ENCODE measurements at places on chromosomes 6 and 20.

DNA sequence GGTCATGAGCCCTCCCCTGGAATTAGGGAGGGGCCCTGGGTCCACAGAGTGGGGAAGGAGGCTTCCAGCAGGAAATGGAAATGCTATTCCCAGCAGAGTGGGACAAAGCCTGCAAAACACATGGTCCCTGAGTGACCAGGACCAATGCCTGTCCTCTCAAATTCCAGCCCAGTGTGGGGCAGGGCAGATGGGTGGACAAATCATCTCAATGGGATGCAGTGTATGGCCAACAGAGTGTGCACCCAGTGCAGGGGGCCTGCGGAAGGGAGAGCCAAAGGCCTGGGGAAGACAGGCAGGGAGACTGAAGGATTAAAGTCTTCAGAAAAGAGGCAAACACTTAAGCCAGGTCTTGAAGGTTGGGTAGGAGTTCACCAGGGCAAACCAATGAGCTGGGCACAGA lies 28.7 kb upstream of the PHACTR3 start:
- no peak for DNase-seq

DNA sequence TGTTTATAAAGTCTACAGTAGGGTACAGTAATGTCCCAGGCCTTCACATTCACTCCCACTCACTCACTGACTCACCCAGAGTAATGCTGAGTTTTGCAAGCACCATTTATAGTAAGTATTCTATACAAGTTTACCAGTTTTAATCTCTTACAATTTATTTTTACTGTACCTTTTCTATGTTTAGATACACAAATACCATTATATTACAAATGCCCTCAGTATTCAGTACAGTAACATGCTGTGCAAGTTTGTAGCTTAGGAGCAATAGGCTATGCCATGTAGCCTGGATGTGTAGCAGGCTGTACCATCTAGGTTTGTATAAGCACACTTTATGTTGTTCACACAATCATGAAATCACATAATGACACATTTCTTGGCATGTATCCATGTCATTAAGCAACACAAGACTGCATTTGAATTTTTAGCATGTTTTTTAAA lies 673.6 kb downstream of the CD109 start:
- DNase-seq, result no peak

- no peak for DNase-seq
These were observed 74.1 kb downstream of the TPBG start for GRCh38 chr6:82437701-82438100.

GRCh38 chr6:56766806-56767178 lies 124.1 kb upstream of the DST start:
- DNase-seq, result no peak

GRCh38 chr6:82362144-82362543 lies 1.5 kb upstream of the TPBG start:
- DNase-seq, result no peak

- no peak for DNase-seq
These were observed 127.3 kb upstream of the THEMIS start for GRCh38 chr6:128028183-128028582.

DNA sequence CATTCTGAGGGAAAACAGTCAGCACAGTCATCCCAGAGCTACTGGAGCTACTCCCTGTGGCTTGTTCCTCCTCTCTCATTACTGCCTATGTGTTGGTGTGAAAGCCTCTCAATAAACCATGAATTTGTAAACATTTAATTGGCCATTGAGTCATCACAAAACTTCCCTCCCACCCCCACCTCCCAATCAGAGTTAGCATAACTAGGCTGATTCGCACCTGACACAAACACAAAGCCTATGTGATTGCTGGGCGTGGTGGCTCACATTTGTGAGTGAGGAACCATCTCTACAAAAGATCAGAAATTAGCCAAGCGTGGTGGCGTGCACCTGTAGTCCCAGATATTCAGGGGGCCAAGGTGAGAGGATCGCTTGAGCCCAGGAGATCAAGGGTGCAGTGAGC lies 17.1 kb upstream of the SNTA1 start:
- no peak for DNase-seq

GRCh38 chr20:58661598-58662473 lies 10.8 kb downstream of the STX16 start:
- DNase-seq, result no peak

GRCh38 chr6:28988536-28989311 lies 16.4 kb downstream of the ZNF311 start:
- DNase-seq, result no peak

DNA sequence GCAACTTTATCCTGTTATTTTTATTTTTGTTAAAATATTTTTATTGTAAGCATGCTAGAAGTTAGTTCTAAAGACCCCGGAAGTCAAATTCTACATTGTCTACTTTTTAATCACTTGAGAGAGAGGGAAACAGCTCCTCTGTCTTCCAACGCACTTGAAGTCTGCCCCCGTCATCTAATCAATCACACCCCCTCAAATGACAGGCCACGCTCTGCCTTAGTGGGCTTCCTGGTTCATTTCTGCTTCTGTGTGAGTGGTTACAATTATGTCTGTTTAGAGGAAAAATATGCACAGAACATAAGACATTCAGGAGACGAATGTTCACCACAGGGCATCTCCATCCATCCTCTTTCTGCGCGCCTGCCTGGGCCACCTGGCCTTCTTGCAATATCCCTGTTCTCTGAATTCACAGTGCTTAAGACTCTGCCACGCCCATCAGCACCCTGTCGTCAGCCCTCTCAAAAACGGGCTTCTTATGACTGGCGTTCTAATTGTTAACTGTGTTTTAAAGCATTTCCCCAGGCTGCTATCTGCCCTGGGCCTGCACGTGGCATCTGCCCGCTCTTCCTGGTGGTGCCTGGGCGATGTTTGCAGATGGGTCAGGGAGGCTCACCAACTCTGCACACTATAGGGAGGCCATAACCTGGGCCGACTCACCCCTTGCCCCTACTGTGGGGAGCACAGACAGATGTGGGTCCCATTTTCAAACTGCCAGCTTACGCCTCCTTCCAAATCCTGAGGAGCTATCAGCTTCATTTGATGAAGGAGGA lies 15.4 kb downstream of the DACT2 start:
- DNase-seq, result no peak

GRCh38 chr6:28357036-28357435 lies 7.3 kb downstream of the ZKSCAN3 start:
- no peak for DNase-seq
